ENCODE measurements at places on chromosomes 6 and 20.

DNA sequence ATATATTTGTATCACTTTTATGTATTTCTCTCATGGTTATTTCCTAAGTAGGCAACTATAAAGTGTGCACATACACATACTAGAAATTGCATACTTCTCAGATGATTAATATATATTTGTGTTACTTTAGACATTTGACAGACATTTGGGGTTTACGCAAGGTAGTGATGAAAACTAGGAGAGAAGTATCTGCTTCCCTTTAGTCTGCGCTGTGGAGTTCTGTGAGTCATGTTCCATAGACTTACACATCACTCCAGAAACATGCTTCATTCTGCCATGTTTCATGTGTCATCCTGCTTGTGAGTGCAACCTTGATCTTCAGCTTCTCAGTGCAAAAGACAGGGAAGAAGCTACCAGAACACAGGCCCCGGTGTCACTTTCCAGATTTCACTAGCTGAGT is 200.7 kb upstream of the BMP2 start:
- DNase-seq: peak; percentile 82

GRCh38 chr20:362271-363254 is 15.7 kb downstream of the NRSN2 start:
- DNase-seq: peak; percentile 86

DNA sequence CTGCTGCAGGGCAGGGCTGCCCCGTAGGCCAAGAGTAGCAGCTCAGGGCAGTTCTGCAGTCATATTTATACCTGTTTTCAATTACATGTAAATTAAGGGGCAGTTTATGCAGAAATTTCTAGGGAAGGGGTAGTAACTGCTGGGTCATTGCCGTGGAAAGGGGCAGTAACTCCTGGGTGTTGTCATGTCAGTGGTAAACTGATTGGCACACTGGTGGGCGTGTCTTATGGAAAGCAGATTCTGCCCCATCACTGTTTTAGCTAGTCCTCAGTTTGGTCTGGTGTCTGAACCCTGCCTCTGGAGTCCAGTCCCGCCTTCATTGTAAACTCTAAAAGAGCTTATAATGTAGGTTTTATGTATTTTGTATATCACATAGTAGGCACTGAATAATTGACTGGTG is 22.1 kb downstream of the MAP3K4 start:
- DNase-seq: no peak

DNA sequence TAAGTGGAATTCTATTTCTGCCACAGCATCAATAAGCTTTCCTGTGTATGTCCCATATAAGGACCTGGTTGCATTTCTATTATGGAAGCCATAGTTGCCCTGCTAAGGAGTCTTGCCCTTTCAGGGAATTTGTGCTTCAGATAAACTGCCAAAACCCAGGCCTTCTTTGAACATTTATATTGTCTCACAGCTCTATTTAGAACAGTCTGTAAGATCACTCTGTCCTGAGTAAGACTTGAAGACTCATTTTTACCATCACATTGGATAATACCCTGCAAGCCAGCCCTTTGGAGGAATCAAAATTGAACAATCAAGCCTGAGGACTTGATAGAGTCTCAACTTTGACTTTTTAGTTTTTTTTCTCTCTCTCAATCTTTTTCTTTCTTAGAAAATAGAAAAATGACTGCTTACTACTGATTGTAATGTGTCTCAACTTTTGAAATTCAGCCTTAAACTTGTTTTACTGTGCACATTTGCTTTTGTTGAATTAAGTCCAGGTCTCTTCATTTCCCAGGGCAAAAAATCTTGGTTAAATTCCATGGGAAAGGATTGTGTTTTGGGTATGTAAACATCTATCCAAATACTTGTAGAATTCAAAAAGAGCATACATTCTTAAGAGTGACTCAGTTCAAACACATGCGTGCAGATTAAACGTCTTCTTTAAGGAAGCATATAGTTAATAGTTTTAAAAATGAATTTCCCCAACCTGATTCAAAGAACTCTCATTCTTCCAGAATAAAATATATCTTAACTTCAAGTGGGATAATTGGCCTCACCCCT is 91.2 kb downstream of the PLCB1 start:
- DNase-seq: peak; percentile 94

- DNase-seq: no peak
Measured at GRCh38 chr6:905556-905955, 212.6 kb upstream of the EXOC2 start.

GRCh38 chr6:38004908-38005307 is 185.4 kb downstream of the ZFAND3 start:
- no peak for DNase-seq

DNA sequence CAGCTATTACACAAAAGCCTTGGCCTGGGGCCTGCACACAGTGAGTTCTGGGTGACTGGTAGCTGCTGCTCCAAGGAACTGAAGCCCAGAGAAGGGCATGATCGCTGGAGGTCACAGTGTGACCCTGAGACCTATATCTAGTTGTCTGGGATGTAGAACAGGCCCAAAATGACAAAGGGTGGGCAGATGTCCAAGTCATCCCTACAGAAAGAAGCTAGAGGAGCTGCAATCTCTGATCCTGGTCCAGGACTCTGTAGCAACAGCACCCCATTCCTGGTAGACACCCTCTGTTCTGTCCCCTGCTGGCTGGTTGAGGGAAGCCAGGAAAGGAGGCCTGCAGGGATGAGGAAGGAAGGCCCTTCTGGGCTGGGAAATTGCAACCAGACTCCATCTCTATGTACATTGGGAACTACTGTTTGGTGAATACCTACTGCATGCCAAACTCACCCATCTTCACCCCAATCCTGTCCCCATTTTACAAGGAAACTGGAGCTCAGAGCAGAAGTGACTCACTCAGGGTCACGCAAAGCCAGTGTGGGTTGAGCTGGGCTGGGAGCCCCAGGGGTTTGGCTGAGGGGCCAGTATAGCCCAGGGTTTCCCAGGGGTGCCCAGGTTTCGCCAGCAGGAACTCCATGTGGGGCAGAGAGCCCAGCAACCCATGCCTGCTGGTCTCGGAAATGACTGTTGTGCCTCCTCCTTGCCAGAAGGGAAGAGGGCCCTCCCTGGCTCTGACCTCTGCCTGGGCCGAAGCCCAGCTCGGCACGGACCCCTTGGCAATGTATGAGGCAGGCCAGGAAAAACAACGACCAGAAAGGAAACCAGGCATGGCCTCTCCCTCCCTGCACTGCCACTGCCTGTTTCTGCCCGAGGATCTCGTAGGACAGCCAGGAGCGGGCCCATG is 44.9 kb upstream of the TLDC2 start:
- DNase-seq: peak; percentile 66

- DNase-seq: no peak
Measured at GRCh38 chr6:46052479-46052878, 36.8 kb upstream of the CLIC5 start.

GRCh38 chr6:96939007-96939805 is 14.7 kb downstream of the KLHL32 start:
- DNase-seq: peak; percentile 61

DNA sequence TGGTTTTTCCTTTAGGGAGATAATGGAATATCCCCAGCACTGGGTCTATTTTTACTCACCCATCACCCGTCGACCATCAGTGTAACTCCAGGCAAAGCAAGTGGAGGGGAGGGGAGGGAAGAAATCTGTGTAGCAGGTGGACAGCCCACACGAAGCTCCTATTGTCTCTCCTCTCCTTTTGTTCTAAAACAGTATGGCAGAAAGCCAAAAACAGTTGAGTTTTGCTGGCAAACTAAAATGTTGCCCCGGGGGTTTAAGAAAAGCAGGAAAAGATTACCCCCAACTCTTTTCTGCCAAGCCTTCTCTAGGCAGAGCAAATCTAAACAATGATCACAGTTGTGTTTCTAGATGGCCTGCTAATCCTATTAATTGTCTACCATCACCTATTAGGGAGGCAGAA is 89.7 kb downstream of the PREP start:
- DNase-seq: no peak

DNA sequence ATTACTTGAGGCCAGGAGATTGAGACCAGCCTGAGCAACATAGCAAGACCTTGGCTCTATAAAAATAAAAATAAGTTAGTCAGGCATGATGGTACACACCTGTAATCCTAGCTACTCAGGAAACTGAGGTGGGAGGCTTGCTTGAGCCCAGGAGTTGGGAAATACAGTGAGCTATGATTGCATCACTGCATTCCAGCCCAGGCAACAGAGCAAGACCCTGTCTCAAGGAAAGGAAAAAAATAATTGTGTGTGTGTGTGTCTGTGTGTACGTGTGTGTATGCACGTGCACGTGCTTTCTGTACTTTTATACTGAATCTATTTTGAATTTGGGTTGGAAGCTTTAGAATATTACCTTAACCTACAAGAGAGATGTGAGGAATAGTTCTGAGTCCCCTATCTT is 58.9 kb downstream of the KIZ start:
- peak; percentile 60 for DNase-seq

DNA sequence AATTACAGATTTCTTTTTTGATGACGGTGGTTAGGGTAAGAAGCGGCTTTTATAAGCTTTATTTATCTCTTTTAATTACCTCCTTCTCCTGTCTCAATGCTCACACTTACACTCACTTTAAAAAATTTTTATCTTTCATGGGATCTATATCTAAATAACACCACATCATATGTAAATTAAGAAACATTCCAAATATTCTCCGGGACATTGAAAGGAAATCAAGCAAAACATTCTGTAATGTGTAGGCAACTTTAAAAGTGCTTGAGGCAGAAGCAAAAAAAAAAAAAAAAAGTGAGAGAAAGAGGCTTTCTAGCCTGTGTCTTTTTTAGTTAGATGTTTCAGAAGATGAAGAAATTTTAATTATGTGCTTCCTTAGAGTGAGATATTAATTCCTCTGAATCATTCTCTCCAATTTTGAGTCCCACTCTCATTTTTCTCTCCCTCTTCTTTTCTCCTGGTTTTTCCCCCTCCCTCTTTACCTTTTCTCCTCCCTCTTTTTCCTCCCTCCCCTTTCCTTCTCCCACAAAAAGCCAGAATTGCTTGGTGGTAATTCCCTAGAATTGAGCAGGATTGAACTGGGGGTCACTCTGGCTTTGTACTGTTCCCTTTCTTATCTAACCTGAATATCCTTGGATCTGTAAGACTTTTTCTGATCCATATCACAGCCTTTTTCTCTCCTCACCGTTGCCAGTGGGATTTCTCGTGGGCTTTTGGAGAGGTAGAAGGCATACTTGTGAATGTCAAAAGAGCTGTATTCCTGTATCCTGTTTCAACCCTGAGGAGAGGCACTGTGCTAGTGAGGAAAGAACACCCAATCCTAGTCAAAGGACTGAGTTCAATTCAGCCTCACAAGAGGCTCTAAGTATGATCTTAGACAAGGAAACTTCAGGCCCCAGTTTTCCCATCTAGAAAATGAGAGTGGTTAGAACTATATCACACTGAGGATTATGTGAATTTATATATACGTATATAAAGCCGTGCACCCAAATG is 30.4 kb downstream of the KCNQ5 start:
- DNase-seq: no peak

- DNase-seq: no peak
Measured at GRCh38 chr6:80464901-80465300, 358.4 kb downstream of the BCKDHB start.
